ENCODE measurements at places on chromosomes 4 and X. TPM values are rescaled to one million over a fixed set of nuclear protein-coding genes. Genes with fewer than 3 reads are reported as not detected.

DNA sequence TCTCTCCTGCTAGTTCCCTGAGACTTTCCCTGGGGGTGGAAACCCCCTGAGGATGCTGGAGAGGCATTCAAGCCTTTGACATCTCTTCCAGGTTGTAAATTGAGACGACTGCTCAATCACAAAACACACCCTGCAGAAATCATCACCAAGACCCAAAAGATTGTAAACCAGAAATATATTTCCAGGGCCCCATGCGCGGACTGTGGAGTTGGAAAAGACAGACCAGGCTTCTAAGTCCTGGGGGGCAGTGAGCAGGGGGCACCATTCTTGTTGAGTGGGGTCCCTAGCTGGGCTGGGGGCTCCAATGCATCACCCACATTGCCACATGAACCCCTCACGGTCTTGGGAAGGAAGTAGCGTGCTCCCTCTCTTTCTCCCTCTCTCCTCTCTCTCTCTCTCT, 87.9 kb upstream of the C4orf50 start:
- no peaks in the 10 kb centered on the region for H3K4me1 ChIP-seq
- DNase-seq = no peak
- H3K36me3 ChIP-seq = no peaks in the 10 kb centered on the region
- H3K27me3 ChIP-seq = no peaks in the 10 kb centered on the region

- no peak overlapping the region for H3K4me3 ChIP-seq
- no peaks in the 10 kb centered on the region for H3K36me3 ChIP-seq
- no peaks in the 10 kb centered on the region for H3K27me3 ChIP-seq
- no peak for DNase-seq
- no peaks in the 10 kb centered on the region for H3K4me1 ChIP-seq
These were observed 157.3 kb upstream of the RAPGEF2 start for GRCh38 chr4:158945529-158946108.

The STK32B gene
- total RNA-seq = 4.1 TPM

- no peaks in the 10 kb centered on the region for H3K27me3 ChIP-seq
- no peaks in the 10 kb centered on the region for H3K36me3 ChIP-seq
- no peak overlapping the region for H3K27ac ChIP-seq
- no peak overlapping the region for H3K4me3 ChIP-seq
These were observed 240.1 kb upstream of the PPP1R2C start for GRCh38 chrX:43018031-43018430.

- no peak overlapping the region for H3K4me3 ChIP-seq
- no peaks in the 10 kb centered on the region for H3K27me3 ChIP-seq
- no peaks in the 10 kb centered on the region for H3K4me1 ChIP-seq
- no peaks in the 10 kb centered on the region for H3K36me3 ChIP-seq
- H3K27ac ChIP-seq = no peak overlapping the region
These were observed 53.1 kb downstream of the GAK start for GRCh38 chr4:878796-879728.

- H3K27me3 ChIP-seq = no peaks in the 10 kb centered on the region
- no peaks in the 10 kb centered on the region for H3K36me3 ChIP-seq
- H3K4me1 ChIP-seq = no peaks in the 10 kb centered on the region
- no peak overlapping the region for H3K27ac ChIP-seq
- DNase-seq = no peak
These were observed 5.2 kb downstream of the NLRP2B start for GRCh38 chrX:57674861-57675260.

DNA sequence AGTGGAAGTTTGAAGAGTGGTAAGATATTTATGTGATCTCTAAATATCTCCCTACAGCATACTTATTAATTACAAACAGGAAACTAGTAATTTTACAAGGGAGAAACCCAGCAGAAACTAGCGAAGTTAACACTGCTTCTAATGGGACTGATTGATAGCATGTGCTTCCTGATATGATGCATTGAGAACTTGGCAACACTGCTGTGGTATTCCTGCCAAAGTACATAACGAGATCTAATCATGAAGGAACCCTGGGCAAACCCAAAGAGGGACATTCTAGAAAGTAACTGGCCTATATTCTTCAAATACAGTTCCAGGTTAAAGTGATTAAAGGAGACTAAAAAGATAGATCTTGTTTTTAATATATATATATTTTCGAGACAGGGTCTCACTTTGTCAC, 4.6 kb upstream of the GPR34 start:
- no peak overlapping the region for H3K4me3 ChIP-seq
- DNase-seq = no peak
- H3K27ac ChIP-seq = no peak overlapping the region
- H3K36me3 ChIP-seq = no peaks in the 10 kb centered on the region
- no peaks in the 10 kb centered on the region for H3K4me1 ChIP-seq

- no peak overlapping the region for H3K27ac ChIP-seq
- no peaks in the 10 kb centered on the region for H3K4me1 ChIP-seq
- no peak for DNase-seq
- H3K4me3 ChIP-seq = no peak overlapping the region
These were observed 35.4 kb downstream of the CEP44 start for GRCh38 chr4:174318829-174319764.

DNA sequence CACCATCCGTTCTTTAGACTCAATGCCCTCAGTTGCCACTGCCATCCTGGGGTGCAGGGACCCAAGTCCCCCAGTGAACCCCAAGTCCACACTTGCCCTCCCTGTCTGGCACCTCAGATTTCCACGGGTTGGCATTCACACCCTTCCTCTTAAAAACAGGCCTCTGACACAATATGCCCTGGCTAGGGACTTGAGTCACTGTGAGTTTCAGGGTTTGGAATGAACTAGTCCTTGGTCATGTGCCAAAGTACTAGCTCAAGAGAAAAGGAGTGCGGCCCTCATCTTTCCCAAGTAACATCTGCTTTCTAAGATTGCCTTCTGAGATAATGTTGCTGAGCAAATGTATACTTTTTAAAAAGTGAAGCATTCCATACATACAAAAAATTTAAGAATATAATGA, 134.0 kb downstream of the MID1 start:
- H3K4me3 ChIP-seq = no peak overlapping the region
- H3K4me1 ChIP-seq = no peaks in the 10 kb centered on the region
- no peaks in the 10 kb centered on the region for H3K27me3 ChIP-seq
- DNase-seq = no peak
- H3K27ac ChIP-seq = peak overlapping the region; percentile 51

The CD40LG gene
- 0.26 TPM for total RNA-seq

DNA sequence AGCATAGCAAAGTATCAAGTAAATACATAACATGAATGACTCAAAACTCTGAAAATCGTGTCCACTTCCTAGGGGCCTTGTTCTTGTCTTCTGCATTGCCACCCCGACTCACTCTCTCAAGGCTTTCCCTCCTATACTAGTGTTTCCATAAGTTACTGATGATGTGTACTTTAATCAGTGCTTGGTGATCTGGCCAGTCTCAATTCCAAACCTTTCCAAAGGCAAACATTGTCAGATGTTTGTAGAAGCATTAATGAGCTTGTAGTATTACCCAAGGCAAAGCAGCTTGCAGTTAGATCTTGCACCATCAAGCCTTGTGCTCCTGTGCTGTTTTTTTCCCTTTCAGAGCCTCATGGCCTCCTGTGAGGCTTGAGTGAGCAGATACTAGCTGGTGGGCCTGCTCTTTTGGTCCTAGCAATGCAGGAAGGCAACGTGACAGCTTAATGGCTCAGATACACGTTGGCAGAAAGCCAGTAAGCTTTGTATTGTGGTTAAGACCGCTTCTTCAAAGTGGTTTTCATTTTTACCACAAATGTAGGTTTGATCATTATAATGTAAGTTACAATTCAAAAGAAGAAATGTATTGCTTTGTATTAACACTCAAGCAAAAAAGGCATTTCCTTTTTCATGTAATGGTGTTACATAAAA, 51.8 kb downstream of the RBPJ start:
- no peak overlapping the region for H3K27ac ChIP-seq
- H3K4me3 ChIP-seq = no peak overlapping the region
- H3K36me3 ChIP-seq = no peaks in the 10 kb centered on the region
- H3K27me3 ChIP-seq = no peaks in the 10 kb centered on the region

Data from aorta (tissue), 5 donors.